HFF-Myc (cell line): ENCODE measurements at places on chromosomes 7 and 10.

GRCh38 chr10:63986536-63986935 lies 465.3 kb downstream of the REEP3 start:
- DNase-seq, result no peak

DNA sequence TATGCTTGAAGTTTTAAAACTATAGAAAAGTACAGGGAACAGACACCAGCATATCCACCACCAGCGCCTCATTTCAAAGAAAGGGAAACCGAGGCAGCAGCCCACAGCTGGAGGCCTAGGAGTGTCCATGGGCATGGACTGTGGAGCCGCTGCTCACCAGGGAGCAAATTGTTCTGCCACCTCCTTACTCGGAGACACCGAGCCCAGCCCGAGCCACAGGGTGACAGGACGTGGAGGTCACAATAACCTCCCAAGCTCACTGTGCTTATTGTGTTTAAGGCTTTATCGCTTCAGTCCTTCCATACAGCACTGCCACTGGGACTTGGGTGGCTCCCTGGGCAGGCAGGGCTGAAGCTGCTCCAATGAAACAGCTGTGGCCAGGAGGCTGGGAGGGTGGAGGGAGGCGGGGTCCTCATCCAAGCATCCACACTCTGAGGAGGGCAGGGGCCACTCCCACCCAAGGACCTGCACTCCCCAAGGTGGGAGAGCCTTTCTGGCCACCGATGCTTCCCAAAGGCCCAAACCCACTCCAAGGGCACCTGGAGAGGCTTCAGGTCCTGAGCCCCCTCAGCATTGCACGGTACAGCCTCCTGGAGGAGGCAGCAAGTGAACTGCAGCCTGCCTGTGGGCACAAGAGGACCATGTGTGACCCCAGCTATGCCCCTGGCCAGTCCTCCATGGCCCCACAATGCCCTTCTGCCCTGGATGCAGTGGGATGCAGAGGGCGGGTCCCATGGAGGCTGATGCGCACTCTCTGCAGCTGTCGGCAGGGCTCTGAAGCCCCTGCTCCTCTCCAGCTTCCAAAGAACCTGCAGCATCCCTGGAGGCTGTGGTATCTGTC lies 38.7 kb upstream of the RET start:
- DNase-seq, result no peak

- no peak for DNase-seq
These were observed 57.7 kb upstream of the SPOCK2 start for GRCh38 chr10:72146071-72146470.

- DNase-seq, result no peak
These were observed 15.5 kb upstream of the KIF20B start for GRCh38 chr10:89685936-89686335.

- no peak for DNase-seq
These were observed 41.1 kb downstream of the GARS1 start for GRCh38 chr7:30635798-30636197.

DNA sequence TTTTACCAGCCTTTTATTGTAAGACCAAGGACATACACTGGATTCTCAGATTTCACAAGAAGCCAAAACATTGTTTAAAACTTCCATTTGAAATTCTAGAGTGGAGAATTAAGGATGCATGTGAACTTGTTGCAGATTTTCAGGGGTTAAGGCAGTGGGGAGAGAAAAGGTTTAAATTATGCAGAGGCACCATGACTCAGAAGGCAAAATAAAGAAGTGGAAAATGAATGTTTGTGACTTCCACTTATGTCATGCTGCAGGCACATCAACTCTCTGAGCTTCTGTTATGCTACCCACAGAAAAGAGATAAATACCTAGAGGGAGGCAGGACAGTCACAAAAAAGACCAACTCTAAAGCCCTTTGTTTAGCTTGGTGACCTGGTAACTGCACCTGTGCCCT lies 84.4 kb upstream of the BET1 start:
- no peak for DNase-seq

GRCh38 chr10:80670774-80671173 lies 133.1 kb downstream of the SH2D4B start:
- no peak for DNase-seq

GRCh38 chr10:133324198-133324792 lies 12.4 kb downstream of the CALY start:
- DNase-seq, result no peak

GRCh38 chr10:62230344-62231121 lies 38.1 kb downstream of the RTKN2 start:
- no peak for DNase-seq

GRCh38 chr7:134844200-134844599 lies 64.8 kb downstream of the CALD1 start:
- DNase-seq, result no peak
